Cerebellum (tissue), 4 donors: ENCODE measurements at places on chromosomes 1 and 21.
A peak's percentile ranks its signal among the peaks of the same experiment; 100 is the strongest.

DNA sequence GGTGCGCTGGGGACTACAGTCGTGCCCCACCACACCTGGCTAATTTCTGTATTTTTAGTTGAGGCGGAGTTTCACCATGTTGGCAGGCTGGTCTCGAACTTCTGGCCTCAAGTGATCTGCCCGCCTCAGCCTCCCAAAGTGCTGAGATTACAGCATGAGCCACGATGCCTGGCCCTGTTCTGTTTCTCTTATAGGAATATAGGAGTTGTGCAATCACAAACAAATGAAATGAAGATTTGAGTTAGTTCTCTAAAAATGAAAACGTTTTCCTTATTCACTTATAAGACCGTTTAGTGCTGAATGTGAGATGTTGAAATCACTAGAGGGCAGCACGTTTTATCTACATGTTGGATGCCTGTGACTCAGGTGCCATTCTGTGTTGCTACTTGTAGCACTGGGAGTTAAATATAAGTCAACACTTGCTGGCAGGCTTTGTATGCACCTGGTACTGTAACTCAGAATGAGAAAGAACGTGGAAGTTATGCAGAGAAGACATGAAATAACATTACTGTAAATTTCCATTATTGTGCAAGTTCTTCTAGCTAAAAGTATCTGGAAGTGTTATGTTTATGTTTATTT lies 45.8 kb downstream of the MIGA1 start:
- no peak for DNase-seq

- DNase-seq: no peak
Observed at GRCh38 chr1:54997711-54997986, 1.1 kb upstream of the BSND start.

DNA sequence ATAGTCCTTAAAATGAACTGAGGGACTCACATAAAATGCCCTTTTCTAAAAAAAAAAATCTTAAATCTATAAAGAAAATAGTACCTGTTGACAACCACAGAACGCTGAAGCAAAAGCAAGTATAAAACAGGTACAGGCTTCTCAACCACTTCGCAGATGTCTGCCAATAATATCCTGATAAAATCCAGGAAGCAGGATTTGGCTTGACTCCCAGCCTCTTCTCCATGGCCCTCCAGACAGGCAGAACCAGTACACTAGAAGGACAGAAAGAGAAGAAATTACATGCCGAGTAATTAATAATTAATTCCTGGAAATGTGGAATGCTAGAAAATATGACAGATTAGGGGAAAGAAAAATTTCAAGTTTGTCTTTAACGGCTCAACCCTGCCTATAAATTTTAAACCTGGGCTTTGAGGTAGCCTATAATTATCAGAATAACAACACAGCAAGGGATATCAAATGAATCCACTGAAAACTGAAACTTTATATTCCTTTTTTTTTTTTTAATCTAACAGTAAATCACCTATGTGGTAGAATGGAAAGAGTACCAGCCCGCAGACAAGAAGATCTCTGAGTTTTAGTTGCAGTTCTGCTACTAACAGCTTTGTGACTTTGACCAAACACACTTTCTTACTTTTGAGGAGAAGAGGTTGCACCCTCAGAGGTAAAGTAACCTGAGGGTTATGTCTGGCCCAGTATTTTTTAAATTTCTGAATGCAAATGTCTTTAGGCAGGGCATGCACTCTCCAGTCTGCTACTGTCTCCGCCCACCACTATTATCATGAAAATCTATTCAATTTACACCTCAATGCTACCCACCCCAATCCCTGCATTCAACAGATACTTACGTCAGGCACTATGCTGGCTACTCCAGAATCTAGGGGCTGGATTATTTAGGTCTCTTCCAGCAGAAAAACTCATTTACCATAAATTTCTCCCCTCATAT lies 2.7 kb downstream of the KIAA0319L start:
- DNase-seq: peak; percentile 73

DNA sequence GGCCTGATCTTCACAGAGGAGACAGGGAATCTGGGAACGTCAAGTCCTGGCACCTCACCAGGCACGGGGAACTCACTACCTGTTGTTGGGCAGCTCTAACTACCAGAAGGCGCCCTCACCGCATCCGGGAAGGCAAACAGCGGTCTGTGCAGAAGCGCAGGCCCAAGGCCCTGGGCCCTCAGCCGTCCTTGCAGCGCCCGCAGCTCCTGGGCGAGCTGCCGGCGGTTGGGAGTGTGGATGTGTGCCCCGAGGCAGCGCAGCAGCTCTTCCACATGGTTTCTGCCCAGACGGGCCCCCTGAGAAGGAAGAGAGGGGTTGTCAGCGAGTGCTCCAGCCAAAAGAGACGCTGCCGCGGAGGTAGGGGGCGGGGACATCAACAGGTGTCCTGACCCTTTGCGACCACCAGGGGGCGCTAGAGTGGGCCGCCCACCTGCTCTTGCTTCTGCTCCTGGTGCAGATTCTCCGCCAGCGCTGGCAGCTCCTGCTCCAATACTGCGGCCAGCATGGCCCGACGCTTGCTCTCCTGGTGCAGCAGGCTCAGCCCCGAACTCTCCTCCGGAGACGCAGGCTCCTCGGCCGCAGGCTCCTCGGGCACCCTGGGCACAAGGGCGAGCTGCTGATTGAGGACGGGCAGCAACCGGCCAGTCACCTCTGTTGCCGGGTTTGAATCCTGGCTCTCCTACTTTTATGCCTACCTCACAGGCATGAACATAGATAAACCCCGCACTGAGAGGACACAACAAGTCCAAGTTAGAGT lies 9.3 kb downstream of the MAP3K6 start:
- peak; percentile 85 for DNase-seq

- no peak for DNase-seq
Observed at GRCh38 chr1:30273456-30273855, 449.9 kb downstream of the MATN1 start.
